ENCODE measurements at places on chromosomes 11 and 22.
A peak's percentile ranks its signal among the peaks of the same experiment; 100 is the strongest.

GRCh38 chr11:58926695-58927094 is 12.6 kb upstream of the GLYATL1 start:
- DNase-seq: peak; percentile 73

GRCh38 chr11:76656050-76656531 is 14.5 kb downstream of the LRRC32 start:
- DNase-seq: no peak

DNA sequence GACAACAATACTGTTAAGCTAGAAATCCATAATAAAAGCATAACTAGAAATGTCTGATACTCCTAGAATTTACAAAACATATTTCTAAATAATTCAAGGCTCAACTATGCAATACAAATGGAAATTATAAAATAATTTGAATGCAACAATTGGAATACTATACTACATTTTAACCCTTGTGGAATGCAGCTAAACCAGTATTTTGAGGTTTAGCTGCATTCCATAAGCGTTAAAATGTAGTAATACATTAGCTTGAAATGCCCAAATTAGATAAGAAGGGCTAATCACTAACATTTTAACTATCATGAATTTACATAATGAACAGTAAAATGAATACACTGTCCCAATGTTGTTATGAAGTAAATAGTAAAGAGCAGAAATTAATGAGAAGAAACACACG is 617.2 kb upstream of the CHORDC1 start:
- no peak for DNase-seq

- DNase-seq: peak; percentile 88
Measured at GRCh38 chr11:69300120-69301060, 6.4 kb downstream of the MYEOV start.

DNA sequence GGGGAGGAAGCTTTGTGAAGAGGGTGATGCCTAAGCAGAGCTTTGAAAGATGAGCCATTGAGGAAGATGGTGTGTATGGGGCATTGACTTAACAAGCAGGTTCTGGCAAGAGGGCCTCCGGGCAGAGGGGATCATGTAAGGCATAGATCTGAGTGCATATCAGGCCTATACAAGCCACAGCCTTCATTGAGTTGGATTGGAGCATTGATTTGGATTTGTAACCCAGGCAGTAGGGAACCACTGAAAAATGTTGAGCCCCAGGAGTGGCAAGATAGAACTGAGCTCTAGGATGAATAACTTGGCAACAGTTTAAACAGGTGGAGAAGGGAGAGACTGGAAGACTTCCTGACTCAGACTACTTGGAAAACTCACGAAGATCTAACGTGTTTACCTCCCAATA is 21.4 kb downstream of the PANX1 start:
- DNase-seq: no peak

DNA sequence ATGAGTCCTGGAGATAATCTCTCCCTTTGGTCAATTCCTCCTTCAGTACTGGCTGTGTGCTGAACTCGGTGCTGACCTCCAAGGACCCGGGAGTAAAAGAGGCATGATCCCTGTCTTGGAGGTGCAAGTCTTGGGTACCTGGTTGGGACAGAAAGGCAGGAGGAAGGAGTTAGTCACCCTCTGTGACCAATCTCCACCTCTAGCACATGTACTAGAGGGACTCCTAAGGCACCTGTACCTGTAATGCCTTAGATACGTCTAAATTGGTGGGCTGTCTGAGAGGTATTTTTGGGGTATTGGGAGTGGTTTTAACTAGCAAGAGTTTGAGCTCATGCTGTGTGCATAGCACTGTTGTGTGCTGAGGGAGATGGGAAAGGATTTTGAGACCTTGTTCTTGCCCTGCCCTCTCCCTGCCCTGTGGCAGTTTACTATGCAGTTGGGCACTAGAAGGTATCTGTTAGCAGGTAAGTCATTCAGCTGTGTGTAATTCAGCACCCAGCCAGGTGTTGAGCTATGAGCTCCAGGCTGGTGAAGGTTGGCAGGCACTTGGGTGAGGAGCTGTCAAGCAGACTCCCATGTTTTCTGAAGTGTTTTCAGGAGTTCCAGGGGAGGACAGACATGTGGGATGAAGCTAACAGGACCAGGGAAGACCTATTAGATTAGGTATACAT is 2.5 kb downstream of the PANX1 start:
- DNase-seq: no peak

GRCh38 chr11:87083029-87083428 is 45.3 kb downstream of the TMEM135 start:
- no peak for DNase-seq

GRCh38 chr11:122108192-122108799 is 7.7 kb downstream of the BLID start:
- peak; percentile 83 for DNase-seq

DNA sequence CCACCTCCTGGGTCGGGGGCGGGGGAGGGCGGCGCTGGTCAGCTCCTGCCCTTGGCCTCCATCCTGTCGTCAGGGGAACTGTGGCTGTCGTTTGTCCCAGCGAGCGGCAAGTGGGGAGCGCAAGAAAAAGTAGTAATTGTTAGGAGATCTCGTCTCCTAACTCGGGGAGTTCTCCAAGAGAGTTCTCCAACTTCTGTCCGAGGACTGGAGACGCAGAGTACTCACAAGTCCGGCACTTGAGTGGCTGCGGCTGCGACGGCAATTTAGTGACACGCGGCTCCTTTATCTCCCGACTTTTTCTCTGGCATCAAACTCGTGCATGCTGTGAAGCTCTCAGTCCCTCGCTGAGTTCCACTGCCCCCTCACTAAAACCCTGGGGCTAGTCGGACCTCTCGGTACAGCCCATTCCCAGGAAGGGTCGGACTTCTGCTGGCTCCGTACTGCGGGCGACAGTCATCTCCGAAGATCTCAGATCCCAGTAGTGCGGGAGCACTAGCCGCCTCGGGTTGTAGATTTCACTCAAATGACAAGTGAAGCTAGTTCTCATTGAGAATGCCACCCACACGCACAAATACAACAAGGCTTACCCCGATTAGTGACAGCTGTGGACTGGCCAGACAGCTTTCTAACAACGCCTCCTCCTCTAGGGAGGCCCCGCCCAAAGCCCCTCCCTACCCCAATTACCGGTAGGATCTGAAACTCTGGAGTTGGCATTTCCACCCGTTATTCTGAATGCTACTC is at the start of gene PGR:
TSS of gene PGR (minus strand) at position 611 of the 741 bp plus-strand sequence. CDS start 743 bp downstream, outside the sequence.
- DNase-seq: peak; percentile 20

- DNase-seq: peak; percentile 43
Measured at GRCh38 chr11:107493117-107493516, 35.5 kb upstream of the CWF19L2 start.

- DNase-seq: no peak
Measured at GRCh38 chr11:126060757-126061171, 1.9 kb downstream of the CDON start.

DNA sequence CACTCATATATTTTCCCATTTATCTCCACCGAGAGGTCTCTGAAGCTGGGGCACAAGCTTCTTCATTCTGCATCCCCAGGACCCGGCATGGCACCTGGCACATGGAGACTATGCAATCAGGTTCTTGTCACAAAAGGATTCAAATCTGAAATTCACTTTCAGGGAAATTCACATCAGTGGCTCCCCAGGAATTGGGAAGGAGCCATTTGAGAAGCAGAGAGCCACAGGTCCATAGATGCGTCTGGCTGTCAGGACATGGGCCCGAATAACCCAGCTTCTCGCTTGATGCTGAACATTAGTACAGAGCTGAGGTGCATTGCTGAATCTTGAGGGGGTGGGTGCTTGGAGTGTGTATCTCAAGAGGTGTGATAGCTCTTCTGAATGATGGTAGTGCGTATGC is 82.5 kb downstream of the TSPAN18 start:
- no peak for DNase-seq

DNA sequence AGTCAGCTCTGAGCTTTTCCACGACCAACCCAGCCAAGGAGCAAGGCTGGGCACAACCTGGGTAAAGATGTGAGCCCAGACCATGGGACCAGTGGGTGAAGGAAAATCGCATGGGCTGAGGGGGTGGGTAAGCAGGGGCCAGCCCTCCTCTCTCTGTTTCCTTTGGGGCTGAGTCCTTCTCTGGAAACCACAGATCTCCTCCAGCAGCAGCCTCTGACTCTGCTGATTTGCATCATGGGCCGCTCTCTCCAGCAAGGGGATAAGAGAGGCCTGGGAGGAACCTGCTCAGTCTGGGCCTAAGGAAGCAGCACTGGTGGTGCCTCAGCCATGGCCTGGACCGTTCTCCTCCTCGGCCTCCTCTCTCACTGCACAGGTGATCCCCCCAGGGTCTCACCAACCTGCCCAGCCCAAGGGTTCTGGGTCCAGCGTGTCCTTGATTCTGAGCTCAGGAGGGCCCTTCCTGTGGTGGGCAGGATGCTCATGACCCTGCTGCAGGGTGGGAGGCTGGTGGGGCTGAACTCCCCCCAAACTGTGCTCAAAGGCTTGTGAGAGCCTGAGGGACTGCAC is 67.8 kb downstream of the GGTLC2 start:
- no peak for DNase-seq

DNA sequence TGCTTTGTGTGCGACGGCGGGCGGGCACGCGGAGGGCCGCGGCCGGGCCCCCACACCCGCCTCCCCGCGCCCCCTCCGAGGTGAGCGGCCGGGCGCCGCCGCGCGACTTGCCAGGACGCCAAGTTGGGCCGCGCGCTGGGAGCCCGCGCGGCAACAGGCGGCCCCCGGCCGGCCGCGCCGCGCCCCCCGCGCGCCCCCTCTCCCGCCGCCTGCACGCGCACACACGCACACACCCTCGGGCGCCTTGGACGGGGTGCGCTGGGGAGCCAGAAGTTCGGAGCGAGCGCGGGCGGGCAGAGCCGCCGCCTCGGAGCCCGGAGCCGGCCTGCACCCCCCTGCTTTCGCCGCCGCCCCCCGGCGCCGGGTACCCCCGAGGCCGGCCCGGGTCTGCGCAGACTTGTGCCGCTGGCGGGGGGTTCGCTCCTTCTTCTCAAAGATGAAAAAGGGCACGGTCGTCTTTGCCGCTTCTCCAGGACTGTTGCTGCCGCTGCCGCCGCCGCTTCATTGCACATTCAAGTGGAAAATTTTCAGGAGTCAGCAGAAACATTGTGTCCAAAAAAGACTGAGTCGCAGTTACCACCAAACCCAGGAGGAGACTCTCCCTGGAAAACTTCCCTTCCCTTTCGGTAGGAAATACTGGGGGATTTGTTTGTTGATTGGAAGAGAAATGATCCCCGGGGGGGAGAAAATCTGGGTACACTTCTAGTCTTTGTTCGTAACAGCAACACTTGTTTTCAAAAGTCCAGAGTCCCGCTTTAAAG is 895 bp downstream of the TEAD1 start:
- no peak for DNase-seq

- DNase-seq: no peak
Measured at GRCh38 chr11:134063124-134063495, 5.8 kb upstream of the JAM3 start.

GRCh38 chr11:17933708-17934107 is 79.1 kb downstream of the SERGEF start:
- no peak for DNase-seq

GRCh38 chr22:27614650-27615007 is 186.9 kb downstream of the MN1 start:
- DNase-seq: no peak

- DNase-seq: no peak
Measured at GRCh38 chr22:31378123-31378522, 21.3 kb upstream of the DRG1 start.

GRCh38 chr11:128520888-128521681 is 66.3 kb downstream of the ETS1 start:
- DNase-seq: peak; percentile 20

DNA sequence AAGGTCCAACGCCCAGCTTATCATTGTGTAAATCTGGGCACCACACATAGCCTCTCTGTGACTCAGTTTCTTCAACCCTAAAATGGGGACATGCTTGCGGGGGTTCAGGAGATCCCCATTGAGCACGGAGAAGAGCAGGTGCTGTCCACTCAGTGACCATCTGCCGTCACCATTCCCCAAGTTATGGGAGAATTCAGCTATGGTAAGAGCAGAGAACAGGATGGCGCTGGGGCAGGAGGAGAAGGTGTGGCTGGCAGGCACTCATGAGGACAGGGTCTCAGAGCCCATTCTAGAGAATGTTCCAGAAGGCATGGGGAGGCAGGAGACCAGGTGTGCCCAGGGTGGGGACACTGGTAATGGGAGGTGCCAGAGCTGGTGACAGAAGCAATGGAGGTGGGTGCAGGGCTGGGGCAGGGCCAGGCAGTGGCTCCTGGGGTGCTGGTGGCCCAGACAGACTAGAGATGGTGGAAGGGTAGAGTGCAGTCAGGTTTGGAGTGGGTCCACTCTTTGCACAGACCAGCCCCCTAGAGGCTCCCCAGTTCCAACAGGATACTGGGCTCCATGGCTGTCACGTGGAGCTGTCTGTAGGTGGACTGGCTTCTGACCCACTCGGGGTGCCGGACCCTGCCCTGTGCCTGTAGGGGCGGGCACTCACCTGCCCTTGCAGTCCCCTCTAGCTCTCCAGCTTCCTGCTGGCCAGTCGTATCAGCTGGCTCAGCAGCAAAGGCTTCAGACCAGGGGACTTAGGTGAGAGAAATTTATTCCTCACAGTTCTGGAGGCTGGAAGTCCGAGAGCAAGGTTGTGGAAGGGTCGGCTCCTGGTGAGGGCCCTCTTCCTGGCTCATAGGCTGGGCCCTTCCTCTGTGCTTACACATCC is 84.7 kb downstream of the CDKN1C start:
- DNase-seq: no peak

- no peak for DNase-seq
Measured at GRCh38 chr11:86275493-86276370, 26.3 kb upstream of the HIKESHI start.

- DNase-seq: peak; percentile 98
Measured at GRCh38 chr11:10375280-10375971, 70.6 kb downstream of the ADM start.

DNA sequence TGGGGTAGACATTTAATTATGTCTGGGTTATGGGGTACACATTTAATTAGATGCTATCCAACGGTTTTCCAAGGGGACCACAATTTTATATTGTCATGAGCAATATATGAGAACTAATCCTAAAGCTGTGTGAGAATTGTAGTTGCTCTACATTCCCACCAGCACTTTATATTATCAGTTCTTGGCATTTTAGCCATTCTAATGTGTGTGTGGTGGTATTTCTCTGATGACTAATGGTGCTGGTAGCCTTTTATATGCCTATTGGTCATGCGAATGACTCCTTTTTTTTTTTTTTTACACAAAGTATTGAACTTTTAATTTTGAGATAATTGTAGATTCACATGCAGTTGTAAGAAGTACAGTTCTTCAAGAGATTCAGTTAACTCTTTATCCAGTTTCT is 26.2 kb downstream of the TMEM135 start:
- peak; percentile 40 for DNase-seq

GRCh38 chr11:8709002-8709672 is 26.5 kb downstream of the RPL27A start:
- peak; percentile 90 for DNase-seq

DNA sequence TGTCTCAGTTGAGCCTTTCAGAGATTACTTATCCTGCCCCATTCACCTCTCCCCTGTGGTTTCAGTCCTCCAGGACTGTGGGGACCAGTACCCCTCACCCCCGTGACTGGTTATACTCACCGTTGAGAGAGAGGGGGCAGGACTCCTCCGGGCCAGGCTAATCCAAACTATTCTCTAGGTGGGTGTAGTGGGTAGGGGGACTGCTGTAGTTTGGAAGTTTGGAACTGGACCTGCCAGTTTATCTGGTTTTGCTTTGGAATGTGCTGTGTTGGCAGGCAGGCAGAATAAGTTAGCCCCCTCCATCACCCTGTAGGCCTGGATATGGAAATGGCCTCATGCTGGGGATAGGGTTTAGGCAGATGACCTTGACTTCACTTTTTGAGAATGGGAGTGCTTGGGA is 13.5 kb downstream of the TEAD1 start:
- no peak for DNase-seq

- no peak for DNase-seq
Measured at GRCh38 chr11:86675017-86675416, 2.6 kb upstream of the ME3 start.
